Left forelimb (tissue), 1 donor: ENCODE measurements at places on chromosomes 5 and 9.

DNA sequence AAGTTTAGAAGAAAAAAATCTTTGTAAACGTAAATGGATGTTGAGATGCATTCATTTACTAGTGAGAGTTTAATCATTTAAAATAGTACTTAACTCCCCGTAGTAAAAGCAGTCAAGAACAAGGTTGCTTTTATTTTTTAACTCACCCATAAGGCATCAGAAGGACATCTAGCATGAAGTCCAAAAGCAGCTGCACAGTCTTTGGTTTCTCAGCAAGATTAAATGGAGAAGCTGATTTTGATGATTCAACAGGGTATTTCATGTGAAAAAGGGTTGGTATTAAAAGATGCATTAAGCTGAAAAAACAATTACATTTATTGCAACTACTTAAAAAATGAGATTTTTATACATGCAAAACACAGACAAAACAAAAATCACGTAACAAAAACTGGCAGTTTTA, 44.0 kb downstream of the ECPAS start:
- DNase-seq, result no peak

GRCh38 chr9:121822093-121823085, 171.0 kb downstream of the DAB2IP start:
- DNase-seq, result no peak

- no peak for DNase-seq
Observed at GRCh38 chr5:53361708-53362107, 118.7 kb upstream of the FST start.

- no peak for DNase-seq
Observed at GRCh38 chr9:75858497-75859092, 31.9 kb upstream of the PCSK5 start.

DNA sequence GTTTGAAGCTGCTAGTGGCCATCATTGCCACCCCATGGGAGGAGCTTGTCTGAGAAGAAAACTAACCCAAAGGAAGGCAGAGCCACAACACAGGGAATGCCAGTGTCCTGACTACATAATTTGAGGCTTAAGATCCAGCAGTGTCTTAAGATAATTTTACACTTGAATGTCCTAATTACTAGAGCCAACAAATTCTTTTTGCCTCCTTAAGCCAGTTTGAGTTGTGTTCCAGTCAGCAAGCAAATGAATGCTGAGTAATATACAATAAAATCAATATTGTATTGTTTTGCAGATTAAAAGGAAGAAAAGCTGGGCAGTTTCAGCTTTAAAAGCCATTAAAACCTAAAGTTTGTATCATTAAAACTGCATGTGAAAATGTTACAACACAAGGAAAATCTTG, 13.9 kb downstream of the HTR4 start:
- no peak for DNase-seq

- DNase-seq, result no peak
Observed at GRCh38 chr5:31208043-31208442, 14.6 kb downstream of the CDH6 start.

DNA sequence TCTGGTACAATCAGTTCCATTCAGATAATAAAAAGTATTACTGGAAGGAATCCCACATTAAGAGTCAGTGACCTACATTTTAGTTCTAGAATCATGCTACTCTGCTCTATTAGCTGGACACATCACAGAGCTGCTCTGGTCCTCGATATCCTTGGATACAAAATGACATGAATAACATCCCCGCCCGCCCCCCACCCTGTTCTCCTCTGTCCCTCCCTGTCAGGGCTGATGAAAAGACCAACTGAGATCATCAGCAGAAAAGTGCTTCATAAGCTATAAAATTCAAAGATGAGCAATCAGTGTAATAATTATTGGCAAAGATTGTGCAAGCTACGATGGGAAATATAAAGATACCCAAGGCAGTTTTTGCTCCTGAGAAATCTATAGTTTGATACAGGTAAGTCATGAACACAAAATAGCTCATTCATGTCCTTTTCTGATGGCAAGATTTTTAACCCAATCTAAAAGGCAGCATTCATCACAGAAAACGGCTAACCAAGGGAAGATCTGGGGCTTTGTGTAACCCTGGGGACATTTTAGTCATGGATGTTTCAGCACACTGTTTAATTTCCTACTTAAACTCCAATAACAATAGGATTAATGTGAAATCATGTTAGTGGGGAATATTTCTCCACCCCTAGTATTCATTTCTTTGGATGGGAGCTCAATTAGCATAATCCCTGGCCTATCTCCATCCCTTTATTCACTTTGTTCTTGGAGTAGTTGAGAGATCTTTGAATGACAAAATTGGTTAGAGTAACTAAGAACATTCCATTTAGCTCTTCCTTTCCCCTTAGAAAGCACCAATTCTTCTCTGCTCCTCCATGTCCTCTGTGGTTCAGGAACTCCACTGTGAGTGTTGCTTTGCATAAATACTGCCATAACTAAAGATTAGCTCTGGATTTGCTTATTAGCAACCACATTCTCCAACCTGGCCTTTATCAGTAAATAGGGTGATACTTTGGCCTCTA, 459.4 kb upstream of the GRIA1 start:
- no peak for DNase-seq

DNA sequence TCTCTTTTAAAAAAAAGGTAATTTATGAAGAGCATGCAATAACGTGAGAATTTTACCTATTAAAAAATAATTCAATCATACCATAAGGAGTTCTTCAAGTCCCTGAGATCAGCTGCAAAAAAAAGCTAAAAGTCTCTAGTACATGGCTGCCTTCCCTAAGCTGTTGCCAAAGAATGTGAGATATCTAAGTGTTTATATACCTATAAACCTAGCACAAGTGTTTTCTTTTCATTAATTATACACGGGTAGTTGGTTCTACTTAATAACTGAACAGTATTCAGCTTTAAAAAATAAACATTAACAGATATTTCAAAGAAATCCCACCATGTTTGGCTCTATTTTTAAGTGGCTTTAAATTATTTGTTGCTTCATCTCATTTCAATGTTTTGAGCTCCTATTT, 25.9 kb downstream of the FNBP1 start:
- DNase-seq, result no peak

GRCh38 chr9:93907551-93908199, 47.5 kb downstream of the BARX1 start:
- DNase-seq, result no peak

GRCh38 chr9:69283003-69283402, 42.0 kb upstream of the ENTREP1 start:
- no peak for DNase-seq

DNA sequence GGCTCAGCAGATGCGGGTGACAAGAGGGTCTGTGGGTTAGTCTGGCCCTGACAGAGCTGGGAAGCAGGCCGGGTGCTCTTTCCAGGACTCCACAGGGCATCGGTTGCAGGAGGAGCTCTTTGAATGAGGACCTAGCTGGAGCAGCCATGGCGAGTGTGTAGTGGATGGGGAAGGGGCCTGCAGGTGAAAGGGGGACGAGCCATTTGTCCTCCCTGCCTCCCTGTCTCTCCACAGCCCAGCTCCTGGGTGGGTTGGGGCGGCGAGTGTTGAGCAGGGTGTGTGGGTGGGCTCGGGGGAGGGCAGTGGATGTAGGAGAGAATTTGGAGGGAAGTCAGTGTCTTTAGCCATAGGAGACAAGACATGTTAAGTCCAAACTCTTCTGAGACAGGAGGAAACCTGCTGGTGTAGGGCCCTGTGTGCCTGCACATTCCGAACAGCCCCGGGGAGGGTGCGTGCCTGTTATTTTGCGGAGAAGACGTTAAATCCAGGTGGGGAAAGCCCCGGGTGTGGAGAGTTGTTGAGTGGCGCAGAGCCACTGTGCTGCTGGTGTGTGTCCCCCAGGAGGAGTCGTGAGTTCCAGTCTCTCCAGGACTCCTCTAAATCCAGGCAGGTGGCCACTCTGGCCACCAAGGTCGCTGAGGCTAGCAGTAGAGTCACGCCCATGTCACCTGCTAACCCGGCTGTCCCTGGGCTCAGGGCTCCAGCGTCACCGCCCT, 73.6 kb downstream of the PSMB7 start:
- no peak for DNase-seq

- DNase-seq, result no peak
Observed at GRCh38 chr5:66039701-66040100, 104.4 kb upstream of the SREK1 start.

- no peak for DNase-seq
Observed at GRCh38 chr5:139494832-139495231, 12.3 kb upstream of the STING1 start.

- no peak for DNase-seq
Observed at GRCh38 chr5:89279391-89280036, 396.5 kb upstream of the MEF2C start.

GRCh38 chr9:5617749-5618148, 11.2 kb upstream of the RIC1 start:
- no peak for DNase-seq

DNA sequence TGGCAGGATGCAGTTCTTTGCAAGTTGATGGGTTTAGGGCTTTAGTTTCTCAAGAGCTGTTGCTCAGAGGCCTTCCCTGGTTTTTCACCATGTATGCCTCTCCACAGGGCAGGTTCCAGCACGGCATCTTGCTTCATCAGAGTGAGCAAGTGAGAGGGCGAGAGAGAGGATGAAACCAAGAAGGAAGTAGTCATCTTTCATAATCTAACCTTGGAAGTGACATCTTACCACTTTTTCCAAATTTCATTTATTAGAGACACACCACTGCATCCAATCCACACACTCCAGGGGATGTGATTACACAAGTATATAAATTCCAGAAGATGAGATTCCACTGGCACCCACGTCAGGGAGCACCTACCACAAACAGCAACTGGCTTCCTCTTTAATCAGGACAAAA, 294.4 kb downstream of the MARCHF11 start:
- DNase-seq, result no peak

- no peak for DNase-seq
Observed at GRCh38 chr9:14994738-14995137, 84.5 kb upstream of the FREM1 start.

- DNase-seq, result no peak
Observed at GRCh38 chr9:95666785-95667155, 150.0 kb upstream of the PTCH1 start.

DNA sequence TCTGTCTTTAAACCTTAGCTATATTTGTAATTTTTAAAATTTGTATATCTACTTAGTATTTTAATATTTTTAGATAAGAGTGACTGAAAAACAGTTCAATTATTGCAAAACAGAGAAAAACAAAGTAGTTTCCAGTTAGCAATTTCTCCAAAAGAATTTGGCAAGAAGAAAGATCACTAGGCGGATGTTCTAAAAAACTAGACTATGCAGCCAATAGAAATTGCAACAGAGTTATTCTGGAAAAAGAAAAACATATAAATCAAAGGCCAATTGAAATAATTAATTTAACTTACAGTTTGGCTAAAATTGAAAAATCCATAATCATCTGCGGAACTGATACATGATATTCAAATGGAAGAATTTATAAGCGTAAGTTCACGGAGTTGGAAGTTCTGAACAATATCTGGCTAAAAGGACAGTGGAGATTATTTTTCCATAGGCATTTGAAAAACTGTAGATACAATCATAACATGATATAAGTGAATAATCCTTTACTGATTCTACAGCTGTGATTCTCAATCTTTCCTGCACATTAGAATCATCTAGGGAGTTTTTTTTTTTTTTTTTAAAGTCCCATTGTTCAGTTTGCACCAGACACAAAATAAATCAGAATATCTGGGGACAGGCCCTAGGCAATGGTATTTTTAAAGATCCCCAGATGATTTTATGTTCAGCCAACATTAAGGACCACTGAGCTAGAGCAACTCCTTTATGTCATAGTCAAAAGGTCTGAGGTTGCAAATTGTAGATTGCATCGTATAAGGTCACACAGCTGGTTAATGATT, 605.1 kb upstream of the DAB2 start:
- DNase-seq, result no peak

- DNase-seq, result no peak
Observed at GRCh38 chr9:6552498-6553121, 92.9 kb downstream of the GLDC start.

DNA sequence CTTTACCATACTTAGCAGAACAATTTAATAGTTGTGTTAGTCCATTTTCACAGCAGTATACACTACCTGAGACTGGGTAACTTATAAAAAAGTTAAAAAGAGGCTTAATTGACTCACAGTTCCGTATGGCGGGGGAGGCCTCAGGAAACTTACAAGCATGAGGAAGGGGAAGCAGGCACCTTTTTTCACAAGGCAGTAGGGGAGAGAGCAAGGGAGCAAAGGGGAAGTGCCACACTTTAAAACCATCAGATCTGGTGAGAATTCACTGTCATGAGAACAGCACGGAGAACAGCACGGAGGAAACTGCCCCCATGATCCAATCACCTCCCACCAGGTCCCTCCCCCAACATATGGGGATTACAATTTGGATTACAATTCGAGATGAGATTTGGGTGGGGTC, 269.9 kb downstream of the MTRR start:
- DNase-seq, result no peak

GRCh38 chr5:179258001-179258921, 87.0 kb downstream of the ADAMTS2 start:
- DNase-seq, result peak; percentile 62
